ENCODE measurements at places on chromosomes 11 and 22.
A peak's percentile ranks its signal among the peaks of the same experiment; 100 is the strongest.

DNA sequence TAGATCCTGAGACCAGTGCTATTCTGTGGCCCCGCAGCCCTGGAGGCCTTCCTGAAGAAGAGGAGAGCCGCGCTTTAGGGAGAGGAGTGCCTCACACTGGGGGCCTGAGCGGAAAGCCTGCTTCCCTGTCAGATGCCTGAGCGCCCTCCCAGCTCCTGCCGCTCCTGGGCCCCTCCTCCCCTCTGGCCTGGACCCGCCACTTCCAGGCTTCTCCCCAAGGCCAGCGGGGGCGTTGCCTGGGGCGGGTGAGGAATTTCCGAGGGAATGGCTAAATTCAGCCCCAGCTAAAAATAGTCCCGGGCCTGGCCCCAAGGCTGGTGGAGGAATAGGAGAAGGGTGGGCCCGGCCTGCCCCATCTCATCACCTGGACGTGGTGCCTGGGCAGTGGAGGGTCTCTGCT lies 15.4 kb downstream of the ARHGEF17 start:
- DNase-seq, result no peak

GRCh38 chr11:77967121-77967520 lies 27.3 kb downstream of the INTS4 start:
- no peak for DNase-seq

DNA sequence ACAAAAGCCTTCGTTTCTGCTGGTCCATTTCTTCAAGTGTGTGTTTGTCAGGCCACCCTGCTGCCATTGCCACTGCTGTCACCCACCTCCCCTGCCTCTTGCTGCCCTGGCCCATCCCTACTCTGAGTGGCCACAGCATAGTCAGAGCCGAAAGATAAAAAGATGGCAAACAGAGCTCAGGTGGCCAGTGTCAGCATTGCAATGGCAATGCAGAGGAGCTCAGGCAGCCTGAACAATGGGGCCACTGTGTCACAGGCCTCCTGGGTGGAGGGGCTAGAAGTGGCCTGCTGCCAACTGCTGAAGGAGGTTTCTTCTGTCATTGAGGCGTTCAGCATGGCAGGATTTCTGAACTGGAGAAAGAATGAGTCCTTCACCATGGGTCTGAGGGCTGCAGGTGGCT lies 137.1 kb downstream of the CSNK2A3 start:
- no peak for DNase-seq

DNA sequence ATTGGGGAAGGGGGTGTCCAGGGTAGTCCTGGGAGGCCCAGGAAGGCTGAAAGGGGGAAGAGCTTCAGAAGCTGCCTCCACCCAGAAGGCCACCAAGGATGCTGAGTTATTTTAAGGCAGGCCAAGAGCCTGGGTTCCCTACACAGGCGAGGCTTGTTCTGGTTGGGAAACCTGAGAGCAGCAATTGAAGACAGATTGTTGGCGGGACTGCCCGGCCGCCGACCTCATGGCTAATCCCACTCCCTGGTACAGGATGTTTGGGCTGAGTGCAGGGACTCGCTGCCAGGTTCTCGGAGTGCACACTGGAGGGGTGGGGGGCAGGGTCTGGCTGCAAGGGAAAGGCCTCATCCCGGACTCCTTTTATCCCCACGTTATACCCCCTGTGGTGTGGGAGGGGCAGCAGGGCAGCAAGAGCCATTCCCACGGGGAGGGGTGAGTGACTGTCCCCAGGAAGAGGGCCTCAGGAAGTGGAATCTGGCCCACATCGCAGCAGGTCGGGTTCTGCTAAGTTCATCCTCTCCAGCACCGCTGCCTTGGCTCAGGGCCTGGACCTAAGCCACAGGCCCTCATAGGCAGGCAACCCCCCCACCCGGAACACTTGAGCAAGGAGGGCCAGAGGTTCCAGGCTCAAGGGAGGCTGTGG lies 43.6 kb upstream of the PRR5 start:
- DNase-seq, result no peak

DNA sequence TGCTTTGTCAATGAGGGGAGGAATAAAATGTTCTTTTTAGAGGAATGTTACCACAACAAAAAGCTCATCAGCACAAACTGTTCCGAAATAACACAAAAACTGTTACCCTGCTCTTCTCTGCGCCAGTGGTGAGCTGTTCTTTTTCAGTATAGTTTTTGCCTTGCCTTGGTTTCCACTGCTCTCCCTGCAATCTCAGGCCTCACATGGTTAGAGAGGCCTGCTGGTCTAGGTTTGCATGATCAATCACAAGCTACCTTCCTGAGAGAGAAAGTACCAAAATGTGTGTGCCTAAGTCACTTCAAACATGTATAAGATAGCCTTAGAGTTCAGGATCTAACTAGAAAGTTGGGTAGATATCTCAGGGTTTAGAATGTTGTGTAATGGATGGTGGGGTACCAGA lies 114.6 kb downstream of the STIM1 start:
- DNase-seq, result no peak

- no peak for DNase-seq
Measured at GRCh38 chr11:59761993-59762392, 6.8 kb downstream of the STX3 start.

DNA sequence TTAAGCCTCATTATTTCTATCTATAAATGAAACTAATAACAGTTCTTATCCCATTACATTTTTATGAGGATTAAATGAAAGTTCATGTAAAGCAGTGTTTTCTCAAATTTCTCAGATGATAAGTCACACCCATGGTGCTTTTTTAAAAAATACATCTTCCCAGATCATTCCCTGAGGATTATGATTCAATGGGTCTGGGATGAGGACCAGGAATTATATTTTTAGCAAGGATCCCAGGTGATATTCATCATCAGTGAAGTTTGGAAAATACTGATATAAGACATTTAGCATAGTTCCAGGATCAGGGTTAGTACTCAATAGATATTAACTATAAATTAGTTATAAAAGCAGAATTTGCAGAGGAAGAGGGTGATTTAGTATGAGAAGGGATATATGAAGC lies 89.1 kb downstream of the BBOX1 start:
- DNase-seq, result no peak

DNA sequence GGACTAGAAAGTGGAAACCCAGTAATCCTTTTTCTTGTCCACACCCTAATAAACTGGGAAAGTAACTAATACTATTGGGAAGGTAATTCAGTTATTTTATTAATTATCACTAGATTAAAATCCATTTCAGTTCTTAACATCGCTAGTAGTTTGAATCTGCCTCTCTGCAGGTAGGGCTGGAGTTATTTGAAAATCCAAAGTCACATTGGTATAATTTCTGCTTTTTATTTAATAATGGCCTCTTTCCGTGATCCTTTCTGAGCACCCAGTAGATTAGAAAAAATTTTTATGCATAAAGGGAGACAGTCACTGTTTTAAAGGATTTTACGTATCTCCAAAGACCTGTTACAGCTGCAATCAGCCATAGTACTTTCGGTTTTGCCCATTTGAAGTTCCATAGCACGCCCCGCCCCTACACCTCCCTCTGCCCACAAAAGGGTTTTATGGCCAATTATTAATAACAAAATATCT lies 605 bp upstream of the COPB1 start:
- DNase-seq, result peak; percentile 59

DNA sequence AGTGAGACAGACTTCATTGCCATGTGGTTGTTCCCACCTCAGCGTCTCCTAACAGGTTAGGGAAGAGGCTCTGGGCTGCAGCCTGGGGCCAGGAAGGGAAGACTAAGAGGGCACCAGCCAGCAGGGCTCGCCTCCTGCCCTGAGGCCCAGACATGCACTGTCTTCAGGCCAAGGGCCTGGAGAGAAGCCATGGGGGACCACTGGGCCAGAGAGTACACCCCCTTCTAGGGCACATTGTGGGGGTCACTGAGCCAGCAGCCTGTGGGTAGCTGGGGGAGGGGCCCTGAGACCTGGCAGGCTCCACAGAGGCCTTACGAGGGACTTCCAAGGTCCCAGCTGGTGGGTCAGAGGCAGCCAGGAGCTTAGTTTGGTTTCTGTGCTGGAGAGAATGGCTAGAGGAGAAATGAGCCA lies 25.0 kb upstream of the MYRF start:
- no peak for DNase-seq

GRCh38 chr11:6006395-6006794 lies 351 bp downstream of the OR56A4 start:
- no peak for DNase-seq

- DNase-seq, result no peak
Measured at GRCh38 chr11:76380159-76380976, 564 bp downstream of the THAP12 start.

DNA sequence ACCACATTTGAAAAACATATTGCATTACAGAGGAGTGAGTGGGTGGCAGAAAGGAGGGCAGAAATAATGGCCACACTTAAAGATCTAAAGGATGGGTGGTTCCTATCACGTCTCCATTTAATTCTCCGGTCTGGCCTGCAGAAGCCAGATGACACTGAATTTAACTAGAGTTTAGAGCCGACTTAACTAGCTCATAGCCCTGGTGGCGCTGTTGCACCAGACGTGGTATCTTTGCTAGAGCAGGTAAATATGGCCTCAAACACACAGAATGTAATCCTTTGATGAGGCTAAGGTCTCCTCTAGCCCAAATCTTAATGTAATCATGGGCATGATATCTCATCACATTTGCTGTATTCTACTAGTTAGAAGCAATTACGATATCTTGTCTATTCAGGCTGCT lies 51.5 kb upstream of the GAL start:
- DNase-seq, result peak; percentile 77

DNA sequence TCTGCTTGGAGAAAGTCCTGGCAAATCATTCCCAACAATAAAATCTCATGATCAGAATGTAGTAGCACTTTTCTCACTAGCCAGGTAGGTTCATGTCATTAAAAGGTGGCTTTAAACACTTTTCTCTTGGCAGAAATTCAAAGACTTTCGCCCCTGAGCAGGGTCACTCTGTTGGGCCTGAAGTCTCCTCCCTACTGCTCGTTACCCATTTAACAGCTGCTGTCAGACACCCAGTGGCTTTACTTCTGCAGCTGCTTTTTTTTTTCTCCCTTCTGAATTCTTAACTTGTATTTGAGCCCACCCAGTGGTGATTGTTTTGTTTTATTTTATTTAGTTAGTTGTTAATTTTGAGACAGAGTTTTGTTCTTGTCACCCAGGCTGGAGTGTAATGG lies 25.0 kb downstream of the ARHGAP8 start:
- no peak for DNase-seq

DNA sequence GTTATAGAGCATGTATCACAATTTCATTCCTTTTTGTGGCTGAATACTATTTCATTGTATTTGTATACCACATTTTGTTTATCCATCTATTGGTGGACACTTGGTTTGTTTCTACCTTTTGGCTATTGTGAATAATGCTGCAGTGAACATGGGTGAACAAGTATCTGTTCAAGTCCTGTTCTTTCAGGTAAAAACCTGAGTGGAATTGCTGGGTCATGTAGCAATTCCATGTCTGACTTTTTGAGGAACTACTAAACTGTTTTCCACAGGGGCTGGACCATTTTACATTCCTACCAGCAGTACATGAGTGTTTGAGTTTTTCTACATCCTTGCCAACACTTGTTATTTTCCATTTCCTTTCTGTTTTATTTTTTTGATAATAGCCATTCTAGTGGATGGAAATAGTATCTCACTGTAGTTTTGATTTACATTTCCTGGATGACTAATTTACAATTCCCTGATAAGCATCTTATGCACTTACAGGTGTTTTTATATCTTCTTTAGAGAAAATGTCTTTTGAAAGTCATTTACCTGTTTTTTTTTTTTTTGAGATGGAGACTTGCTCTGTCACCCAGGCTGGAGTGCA lies 12.2 kb downstream of the CABIN1 start:
- DNase-seq, result no peak

DNA sequence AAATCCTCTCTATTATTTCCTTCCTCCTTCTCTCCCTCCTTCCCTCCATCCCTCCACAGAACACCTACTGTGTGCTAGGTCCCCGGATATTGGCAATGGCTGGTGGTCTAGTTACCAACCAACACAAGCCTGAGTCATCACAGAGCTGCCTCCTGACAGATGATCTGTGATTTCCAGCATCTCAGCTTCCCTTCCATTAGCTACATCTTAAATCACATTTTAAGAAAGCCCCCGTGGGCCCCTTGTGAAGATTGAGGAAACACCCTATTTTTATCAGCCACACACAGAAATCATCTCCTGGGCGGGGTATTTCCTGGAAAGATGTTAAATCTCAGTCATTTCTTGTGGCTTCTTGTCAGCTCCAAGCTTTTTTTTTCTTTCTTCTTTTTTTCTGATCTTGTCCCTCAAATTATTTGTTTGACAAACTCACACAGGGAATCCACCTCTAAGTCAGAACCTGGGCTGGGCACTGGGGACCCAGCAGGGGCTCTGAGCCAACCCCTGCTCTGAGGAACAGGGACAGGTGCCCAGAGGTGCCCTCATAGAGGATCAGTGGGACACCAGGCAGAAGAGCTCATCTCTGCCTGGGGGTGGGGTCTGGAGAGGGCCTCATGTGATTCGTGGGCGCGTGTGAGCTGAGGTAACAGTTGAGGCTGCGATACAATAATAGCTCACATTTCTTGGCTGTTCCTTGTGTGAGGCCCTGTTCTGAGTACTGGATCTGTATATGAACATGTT lies 42.4 kb downstream of the CACNA1I start:
- DNase-seq, result no peak

DNA sequence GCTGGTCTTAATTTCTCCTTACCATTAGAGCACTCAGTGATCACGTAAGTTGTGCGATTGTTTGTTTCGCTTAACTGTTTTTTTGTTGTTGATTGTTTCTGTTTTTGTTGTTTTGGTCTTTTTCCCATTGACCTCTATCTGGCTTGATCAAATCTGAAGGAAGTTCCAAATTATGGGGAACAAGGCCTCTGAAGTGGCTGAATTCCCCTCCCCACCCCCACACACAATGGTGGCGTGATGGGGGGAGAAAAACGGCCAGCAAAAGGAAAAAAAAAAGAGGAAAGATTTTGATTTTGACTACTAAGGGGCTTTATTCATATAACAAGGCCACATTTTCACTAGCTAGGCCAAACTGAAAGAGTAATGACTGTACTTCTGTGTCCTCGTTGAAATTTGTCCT lies 53.6 kb downstream of the OSBPL5 start:
- no peak for DNase-seq

DNA sequence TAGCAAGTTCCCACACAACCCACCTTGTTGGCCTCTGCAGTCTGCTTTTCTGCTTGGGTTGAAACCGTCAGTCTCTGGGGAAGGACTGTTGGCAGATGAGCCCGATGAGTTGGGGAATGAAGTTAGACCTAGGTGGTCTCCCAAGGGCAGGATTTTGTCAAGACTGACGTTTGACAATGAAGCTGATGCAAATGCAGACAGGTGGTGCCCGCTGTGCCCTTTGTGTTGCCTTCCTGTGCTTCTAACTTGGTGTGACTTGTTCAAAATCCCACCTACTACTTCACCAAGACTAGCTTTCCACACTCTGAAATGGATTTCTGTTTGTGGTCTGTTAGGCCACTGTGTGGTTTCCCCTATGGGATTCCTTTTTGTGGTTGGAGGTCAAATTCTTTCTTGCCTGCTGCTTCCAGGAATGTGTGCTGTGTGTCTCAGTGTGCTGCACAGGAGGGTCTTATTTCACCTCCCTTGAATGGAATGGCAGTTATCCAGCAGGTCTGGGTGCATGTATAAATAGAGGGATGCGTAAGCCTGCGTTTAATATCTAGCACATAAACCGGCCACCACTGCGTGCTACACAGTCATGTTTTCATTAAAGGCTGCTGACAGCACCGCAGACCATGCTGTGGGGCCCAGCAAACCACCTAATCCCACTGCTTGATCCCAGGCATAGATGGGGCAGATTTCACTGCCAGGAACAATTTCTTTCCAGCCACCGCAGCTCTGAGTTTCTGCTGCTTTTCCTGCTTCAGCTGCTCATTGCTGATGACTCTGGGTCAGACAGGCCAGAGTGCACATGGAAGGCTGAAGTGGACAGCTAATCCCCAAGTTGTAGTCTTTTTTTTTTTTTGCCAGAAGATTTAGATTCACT lies 44.8 kb downstream of the ADAMTS8 start:
- no peak for DNase-seq

GRCh38 chr11:30171661-30172060 lies 59.2 kb upstream of the FSHB start:
- DNase-seq, result peak; percentile 59

Data from Caco-2 (cell line).